ENCODE measurements at places on chromosomes 7 and 10.

DNA sequence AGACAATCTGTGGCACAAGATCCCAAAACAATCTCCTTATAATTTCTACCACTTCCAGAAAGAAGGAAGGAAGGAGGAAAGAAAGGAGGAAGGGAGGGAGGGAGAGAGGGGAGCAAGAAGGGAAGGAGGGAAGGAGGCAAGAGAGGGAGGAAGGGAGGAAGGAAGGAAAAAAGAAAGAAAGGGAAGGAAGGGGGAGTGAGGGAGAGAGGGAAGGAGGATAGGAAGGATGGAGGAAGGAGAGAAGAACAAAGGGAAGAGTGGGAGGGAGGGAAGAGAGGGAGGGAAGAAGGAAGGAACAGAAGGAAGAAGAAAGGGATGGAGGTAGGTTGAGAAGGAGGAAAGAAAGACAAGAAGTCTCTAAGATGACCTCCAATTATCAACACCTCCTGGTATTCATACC is 185.5 kb upstream of the NFE2L3 start:
- no peak for DNase-seq

DNA sequence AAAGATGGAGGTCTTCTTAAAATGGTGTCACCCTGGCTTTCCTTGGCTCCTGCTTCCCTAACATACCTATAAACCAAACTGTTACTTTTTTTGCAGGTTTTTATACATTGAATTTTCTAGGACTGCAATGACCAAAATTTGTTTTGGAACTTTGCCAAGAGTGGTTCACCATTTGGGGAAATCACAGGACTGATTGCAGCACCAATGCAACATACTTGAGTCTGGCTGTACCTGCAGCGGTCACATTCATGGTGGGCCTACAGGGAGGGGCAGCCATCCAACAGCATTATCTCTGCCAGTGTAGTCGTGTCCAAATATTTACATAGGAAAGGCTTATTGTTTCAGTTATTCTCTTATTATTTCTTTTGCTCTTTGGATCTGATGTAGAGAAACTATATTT is 69.0 kb downstream of the HACD1 start:
- DNase-seq, result no peak

DNA sequence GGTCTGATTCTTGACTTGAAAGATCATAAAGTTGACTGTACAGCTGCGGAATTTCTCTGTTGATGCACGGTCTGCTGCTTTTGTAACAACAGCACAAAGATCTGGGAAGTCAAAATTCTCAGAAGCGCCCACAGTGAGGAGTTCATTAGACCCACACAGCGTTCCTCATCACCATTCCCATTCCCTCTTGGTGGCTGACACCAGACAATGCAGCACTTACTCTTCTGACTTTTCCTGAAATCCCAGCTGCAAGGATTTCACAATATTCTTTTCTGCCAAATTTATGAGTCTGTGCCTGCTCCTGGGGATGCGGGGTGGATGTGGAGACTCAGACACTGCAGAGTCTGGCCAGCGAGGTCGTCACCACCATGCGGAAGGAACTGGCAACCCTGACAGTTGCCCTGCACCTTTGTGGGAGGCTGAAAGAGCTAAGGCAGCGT is 233.9 kb downstream of the FANK1 start:
- no peak for DNase-seq

- no peak for DNase-seq
Measured at GRCh38 chr10:104486803-104487202, 133.2 kb downstream of the CFAP58 start.

- DNase-seq, result peak; percentile 1
Measured at GRCh38 chr7:65509368-65510186, 135.9 kb downstream of the ZNF92 start.

GRCh38 chr10:104146882-104147281 is 24.9 kb downstream of the SFR1 start:
- DNase-seq, result no peak

GRCh38 chr7:106456329-106456728 is 171.5 kb upstream of the NAMPT start:
- DNase-seq, result no peak

- no peak for DNase-seq
Measured at GRCh38 chr10:110827410-110827809, 44.3 kb upstream of the PDCD4 start.

- DNase-seq, result no peak
Measured at GRCh38 chr7:157143788-157144187, 5.1 kb downstream of the UBE3C start.

- no peak for DNase-seq
Measured at GRCh38 chr10:100660945-100661344, 84.4 kb upstream of the PAX2 start.

GRCh38 chr10:93315246-93315645 is 166.9 kb downstream of the MYOF start:
- no peak for DNase-seq

DNA sequence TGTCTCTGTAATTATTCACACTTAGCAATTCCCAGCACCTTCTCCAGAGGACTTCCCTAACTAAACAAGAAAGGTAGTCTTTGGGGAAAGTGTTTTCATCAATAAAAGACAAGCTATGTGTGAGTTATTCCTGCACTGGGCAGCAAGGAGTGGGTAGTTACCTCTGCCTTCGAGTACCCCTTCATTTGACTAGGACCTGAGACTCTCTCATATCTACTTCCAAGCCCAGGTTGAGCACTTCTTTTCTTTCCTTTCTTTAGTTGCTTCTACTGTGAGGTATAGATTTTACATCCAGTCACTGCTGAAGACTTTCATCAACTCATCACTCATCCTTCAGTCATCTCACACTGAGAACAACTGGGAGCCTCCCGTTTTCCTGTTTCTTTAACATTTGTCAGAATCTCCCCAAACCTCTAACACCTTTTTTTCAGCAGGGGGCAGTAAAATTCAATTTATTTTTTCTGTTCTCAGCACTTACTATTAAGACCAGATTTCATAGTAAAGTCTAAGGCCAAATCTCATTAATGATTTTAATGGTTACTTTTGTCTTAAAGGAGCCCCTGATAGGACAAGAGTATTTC is 80.1 kb upstream of the PRSS1 start:
- no peak for DNase-seq

- DNase-seq, result no peak
Measured at GRCh38 chr7:104656467-104656866, 328.1 kb downstream of the LHFPL3 start.

DNA sequence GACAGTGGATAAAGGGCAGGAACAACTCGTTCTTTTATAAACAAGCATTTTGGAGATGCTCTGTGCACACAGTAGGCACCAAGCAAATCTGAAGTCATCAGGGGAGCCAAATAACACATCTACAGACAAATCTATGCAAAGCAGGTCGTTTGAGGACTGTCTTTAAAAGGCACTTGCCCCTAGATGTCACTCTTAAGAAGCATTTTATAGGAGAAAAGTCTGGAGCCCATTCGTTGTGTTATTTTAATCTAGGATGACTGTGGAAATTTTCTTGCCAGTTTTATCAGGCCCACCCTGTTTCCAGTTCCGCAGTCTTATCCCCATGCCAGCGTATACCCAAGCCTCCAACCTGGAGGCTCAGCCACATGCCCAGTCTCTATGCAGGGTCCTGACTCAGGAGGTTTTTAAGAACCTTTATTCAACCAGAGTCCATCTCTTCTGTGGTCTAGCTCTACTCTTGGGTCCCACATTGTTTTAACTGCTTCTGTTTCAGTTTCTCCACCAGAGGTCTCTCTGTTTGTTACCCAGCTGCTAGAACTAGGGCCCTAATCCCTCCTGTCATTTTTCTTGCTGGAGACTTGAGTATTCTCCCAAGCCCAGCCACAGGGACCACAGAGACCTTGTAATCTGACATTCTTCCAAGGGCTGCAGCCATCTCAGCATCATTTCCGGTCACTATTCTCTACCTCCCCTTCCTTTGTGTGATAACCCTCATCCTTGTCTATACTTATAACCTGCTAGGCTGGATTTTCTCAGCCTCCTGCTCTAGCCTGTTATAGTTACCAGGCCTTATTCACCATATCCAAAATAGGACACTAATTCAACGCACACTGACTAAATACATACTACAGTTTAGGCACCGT is 26.7 kb downstream of the PIK3CG start:
- DNase-seq, result no peak

DNA sequence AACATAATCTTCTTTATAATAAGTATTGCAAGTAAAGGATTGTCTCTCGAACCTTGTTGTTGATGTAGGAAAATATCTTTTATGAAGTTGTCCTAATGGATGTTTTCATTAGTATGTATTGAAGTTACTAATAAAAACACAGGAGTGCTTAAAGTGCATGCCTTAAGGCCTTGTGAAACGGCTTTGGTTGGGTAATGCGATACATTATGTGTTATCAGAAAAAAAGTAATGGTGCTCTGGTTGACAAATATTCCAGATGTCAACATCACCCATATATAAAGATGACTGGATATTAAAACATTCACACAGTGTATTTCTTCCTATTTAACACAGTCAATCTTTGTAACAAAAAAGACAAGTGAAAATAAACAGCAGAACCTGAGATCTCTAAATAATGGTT is 310.7 kb downstream of the PRKG1 start:
- DNase-seq, result no peak

- no peak for DNase-seq
Measured at GRCh38 chr10:49429458-49429857, 33.6 kb upstream of the DRGX start.

- no peak for DNase-seq
Measured at GRCh38 chr7:45131891-45132290, 20.4 kb upstream of the TBRG4 start.

- DNase-seq, result no peak
Measured at GRCh38 chr10:127755753-127756152, 18.8 kb downstream of the FOXI2 start.

DNA sequence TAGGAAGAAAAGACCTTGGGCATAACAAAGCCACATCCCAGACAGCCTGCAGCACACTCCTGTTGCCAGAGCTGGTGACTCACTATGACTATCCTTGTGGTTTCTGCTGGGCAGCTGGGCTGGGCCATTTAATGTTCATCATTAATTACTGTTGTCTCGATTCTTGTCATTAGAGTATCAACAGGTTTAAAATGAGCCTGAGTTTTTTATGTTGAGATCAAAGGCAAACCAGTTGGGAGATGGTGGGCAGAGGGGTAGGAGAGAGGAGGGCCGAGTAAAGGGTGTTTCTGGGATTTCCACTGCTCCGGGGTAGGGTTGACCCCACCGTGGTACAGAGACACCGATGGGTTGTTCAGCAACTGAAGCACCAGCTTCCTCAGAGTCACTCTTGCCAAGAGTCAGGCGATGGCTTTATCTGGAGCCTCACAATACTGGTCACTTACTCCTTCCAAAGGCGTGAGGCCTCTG is 128.7 kb upstream of the LYZL1 start:
- no peak for DNase-seq

DNA sequence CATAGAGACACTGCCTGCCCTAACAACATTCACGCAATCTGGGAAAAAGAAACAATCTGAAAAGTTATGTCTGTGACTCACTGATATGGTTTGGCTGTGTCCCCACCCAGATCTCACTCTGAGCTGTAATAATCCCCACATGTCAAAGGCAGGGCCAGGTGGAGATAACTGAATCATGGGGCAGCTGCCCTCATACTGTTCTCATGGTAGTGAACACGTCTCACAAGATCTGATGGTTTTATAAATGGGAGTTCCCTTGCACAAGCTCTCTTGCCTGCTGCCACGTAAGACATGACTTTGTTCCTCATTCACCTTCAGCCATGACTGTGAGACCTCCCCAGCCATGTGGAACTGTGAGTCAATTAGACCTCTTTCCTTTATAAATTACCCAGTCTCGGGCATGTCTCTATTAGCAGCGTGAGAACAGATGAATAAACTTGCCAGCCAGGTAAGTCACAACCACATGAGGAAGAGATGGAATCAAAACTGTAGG is 341.5 kb upstream of the AOAH start:
- peak; percentile 9 for DNase-seq

DNA sequence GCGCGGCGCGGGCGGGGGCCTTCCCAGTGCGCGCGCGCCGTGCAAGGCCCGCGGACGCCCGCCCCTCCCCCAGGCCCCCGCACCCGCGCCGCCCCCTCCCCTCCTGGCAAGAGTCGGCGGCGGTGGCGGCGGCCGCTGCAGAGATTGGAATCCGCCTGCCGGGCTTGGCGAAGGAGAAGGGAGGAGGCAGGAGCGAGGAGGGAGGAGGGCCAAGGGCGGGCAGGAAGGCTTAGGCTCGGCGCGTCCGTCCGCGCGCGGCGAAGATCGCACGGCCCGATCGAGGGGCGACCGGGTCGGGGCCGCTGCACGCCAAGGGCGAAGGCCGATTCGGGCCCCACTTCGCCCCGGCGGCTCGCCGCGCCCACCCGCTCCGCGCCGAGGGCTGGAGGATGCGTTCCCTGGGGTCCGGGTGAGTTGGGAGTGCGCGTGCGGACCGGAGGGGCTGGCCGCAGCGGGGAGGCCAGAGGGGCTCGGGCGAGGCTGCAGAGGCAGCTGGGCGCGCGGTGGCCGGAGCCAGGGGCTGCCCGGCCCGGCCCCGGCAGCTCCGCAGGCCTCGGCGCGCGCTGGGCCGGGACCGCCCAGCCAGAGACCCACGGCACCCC is at the start of gene BMPR1A:
Gene BMPR1A, plus strand, starts transcription at position 109 of the 602 bp plus-strand sequence. CDS start 119,400 bp downstream, outside the sequence.
- DNase-seq, result no peak

- peak; percentile 25 for DNase-seq
Measured at GRCh38 chr10:17454161-17455014, at the start of gene ST8SIA6. TSS of gene ST8SIA6 (minus strand) at chr10:17454595. CDS start at chr10:17454255, 340 bp downstream.

GRCh38 chr10:4527281-4527970 is 298.6 kb upstream of the AKR1E2 start:
- no peak for DNase-seq

DNA sequence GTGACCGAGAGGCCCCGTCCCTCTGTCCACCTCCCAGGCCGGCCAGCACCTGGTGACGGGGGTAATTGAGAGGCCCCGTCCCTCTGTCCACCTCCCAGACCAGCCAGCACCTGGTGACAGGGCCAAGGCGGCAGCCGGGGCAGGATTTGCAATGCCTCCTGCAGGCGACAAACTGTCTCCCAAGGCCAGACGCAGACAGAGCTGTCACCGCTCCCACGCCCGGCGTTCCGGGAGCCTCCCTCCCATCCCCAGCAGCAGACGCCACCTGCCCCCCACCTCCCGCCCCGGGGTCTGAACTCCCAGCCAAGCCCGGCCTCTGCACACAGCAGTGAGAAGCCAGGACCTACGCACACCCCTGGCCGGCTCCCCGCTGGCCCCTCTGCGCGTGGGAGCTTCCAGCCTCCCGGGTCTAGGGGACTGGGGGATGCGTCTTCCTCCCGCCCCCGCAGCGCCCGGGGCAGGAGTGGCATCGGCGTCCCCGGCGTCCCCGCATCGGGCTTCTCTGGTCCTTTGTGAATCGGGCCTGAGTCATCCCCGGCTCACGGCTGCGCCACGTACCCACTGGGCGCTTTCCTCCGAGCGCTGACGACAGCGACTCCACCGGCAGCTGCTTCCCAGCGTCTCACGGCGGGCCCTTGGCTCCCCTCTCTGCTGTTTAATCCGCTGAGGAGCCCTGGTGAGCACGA is 95.1 kb upstream of the DIP2C start:
- peak; percentile 74 for DNase-seq

GRCh38 chr7:102823390-102824119 is 74.8 kb downstream of the FAM185A start:
- DNase-seq, result no peak

Measured in stimulated activated CD4-positive, alpha-beta T cell treated with anti-CD3 and anti-CD28 coated beads, Interleukin-4, amount 100 ng/mL, for 4 hours (primary cell).